Activated T-helper 1 cell treated with Interleukin-2 at 50 U/mL for 16 hours (primary cell): ENCODE measurements at places on chromosomes 4 and X.

GRCh38 chr4:168071304-168071703 is 21.0 kb upstream of the ANXA10 start:
- DNase-seq = no peak

- DNase-seq = no peak
Observed at GRCh38 chrX:111447298-111447697, 35.3 kb upstream of the DCX start.

DNA sequence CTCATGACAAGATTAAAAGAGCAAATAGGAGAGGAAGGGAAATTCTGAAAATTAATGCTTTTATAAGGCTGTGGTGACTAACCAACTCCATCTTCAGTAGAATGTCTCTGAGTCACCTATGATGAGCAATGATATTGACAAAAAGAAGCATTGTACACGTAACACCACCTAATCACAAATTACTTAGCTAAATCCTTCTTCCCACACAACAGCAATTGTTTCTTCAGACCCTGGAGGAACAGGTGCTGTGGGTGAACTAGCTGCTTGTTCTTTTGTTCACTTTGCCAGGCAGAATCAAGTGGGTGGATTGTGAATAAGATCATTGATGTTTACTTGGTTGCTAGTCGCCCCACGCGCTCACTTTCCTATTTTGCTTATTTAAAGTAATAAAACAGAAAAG is 315.5 kb downstream of the CAMK2D start:
- no peak for DNase-seq

DNA sequence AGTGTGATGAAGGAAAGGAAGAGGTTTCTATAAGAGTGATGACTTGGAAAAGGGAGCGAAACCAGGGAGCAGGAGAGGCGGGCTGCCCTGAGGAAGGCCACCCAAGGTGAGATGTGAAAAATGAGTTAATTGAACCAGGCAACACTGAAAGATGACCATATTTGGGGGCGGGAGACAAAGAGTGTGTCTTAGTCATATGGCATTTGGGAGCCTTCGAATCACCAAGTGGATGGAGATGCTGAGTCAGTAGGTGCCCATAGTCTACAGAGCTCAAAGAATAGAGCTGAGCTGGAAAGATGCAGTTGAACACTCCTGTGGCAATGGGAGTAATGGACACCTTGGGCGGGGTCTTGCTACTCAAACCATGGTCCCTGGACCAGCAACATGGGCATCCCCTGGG is 8.3 kb upstream of the TLR8 start:
- no peak for DNase-seq

- no peak for DNase-seq
Observed at GRCh38 chrX:107747596-107748161, 27.9 kb downstream of the TSC22D3 start.
